ENCODE measurements at places on chromosomes 2 and 18.

DNA sequence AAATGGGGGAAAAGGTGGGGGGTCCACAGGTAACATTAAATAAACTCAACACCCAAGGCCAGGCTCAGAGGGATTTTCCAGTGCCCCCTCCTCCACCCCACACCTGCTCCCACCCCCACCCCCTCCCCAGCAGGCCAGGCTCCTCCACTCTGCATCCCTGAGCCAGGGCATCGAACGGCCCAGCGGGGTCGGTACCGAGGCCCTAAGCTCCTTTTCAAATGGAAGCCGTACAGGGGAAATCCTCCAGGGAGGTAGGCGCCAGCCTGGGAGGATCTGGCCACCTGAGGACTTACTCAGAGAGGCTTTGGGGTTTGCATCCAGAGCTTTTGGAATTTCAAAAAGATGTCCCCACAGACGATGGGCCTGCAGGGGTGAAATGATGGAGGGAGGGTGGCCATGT, 46.5 kb downstream of the ZFP36L2 start:
- no peak for DNase-seq

GRCh38 chr2:43169099-43169945, 57.1 kb downstream of the ZFP36L2 start:
- DNase-seq, result no peak

DNA sequence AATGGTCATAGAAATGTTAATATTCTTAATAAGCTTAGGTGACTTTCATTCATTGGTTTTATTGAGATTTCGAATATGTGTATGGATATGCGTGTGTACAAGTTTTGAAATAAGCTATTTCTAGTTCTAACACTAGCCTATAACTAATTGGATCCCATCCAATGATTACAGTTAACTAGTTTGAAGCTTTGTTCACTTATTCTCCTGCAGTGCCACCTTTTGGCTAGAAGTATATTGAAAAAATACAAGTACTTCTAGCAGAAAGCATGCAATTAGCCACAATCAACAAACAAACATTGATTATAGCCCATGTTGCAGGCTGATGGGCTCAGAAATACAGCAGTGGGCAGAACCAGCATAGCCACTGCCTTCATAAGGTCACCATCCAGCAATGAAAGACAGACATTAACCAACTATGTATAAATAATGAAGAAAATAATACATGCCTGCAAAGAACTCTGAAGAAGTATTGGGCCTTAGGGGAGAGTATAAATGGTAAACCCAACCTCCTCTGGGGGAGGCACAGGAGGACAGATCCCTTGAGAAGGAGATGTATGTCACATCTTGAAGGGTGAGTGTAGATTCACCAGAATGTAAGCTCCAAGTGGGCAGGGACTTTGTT, 5.1 kb upstream of the PIEZO2 start:
- no peak for DNase-seq

GRCh38 chr18:11981192-11981542, at the start of gene IMPA2:
IMPA2 (plus strand) TSS chr18:11981507; CDS start chr18:11981670, 163 bp downstream.
- DNase-seq, result peak; percentile 97

GRCh38 chr2:98467652-98468051, 23.0 kb downstream of the INPP4A start:
- DNase-seq, result no peak

Data from sciatic nerve (tissue), 2 donors.